Osteocyte (in vitro differentiated cells): ENCODE measurements at places on chromosomes 6 and 20.

DNA sequence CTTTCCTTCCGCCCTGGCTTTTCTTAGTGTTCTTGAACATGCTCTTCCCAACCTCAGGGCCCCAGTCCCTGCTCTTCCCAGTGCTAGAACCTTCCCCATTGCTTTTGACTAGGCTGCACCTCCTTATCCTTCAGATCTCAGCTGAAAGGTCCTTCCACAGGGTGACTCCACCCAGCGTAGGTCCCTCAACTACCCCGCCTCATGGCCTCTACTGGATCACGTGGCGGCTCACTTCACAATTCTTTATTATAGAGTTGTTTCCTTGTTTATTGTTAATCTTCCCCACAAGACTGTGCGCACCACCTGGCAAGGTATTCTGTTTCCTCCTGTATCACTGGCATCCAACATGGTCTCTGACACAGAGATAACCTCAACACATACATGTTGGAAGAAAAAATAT, 31.2 kb downstream of the TTLL9 start:
- no peaks in the 10 kb centered on the region for H3K4me1 ChIP-seq
- no peak overlapping the region for H3K27ac ChIP-seq
- no peaks in the 10 kb centered on the region for H3K36me3 ChIP-seq
- no peak overlapping the region for H3K4me3 ChIP-seq
- H3K27me3 ChIP-seq: peaks cover 36% of the 10 kb centered on the region

- no peak overlapping the region for H3K27ac ChIP-seq
- no peaks in the 10 kb centered on the region for H3K27me3 ChIP-seq
- H3K4me1 ChIP-seq: no peaks in the 10 kb centered on the region
- no peaks in the 10 kb centered on the region for H3K36me3 ChIP-seq
- H3K4me3 ChIP-seq: no peak overlapping the region
- DNase-seq: peak; percentile 65
Measured at GRCh38 chr6:170114956-170115855, 175.7 kb downstream of the DLL1 start.

- no peak for DNase-seq
- H3K4me3 ChIP-seq: no peak overlapping the region
- peak overlapping the region; percentile 63 for H3K27ac ChIP-seq
- no peaks in the 10 kb centered on the region for H3K27me3 ChIP-seq
- H3K4me1 ChIP-seq: peaks cover 35% of the 10 kb centered on the region
Measured at GRCh38 chr20:4161401-4162251, 146.3 kb upstream of the RNF24 start.

GRCh38 chr20:49583669-49584417, 15.9 kb upstream of the PTGIS start:
- no peak for DNase-seq
- peaks cover 91% of the 10 kb centered on the region for H3K4me1 ChIP-seq
- no peaks in the 10 kb centered on the region for H3K36me3 ChIP-seq
- no peaks in the 10 kb centered on the region for H3K27me3 ChIP-seq

- H3K4me1 ChIP-seq: peaks cover 9% of the 10 kb centered on the region
- DNase-seq: no peak
- H3K27ac ChIP-seq: no peak overlapping the region
- H3K36me3 ChIP-seq: no peaks in the 10 kb centered on the region
- no peak overlapping the region for H3K4me3 ChIP-seq
Measured at GRCh38 chr6:73064266-73064665, 161.0 kb downstream of the KHDC1L start.

GRCh38 chr6:32175322-32175710, 568 bp downstream of the AGPAT1 start:
- H3K27ac ChIP-seq: peak overlapping the region; percentile 80
- H3K36me3 ChIP-seq: peaks cover 16% of the 10 kb centered on the region
- no peak for DNase-seq
- peak overlapping the region; percentile 90 for H3K4me3 ChIP-seq

- no peaks in the 10 kb centered on the region for H3K36me3 ChIP-seq
- peaks cover 4% of the 10 kb centered on the region for H3K27me3 ChIP-seq
- H3K4me1 ChIP-seq: peaks cover 16% of the 10 kb centered on the region
- DNase-seq: no peak
- peak overlapping the region; percentile 36 for H3K27ac ChIP-seq
Measured at GRCh38 chr6:163935158-163935762, 520.7 kb downstream of the QKI start.

GRCh38 chr6:40353197-40353966, 233.8 kb downstream of the LRFN2 start:
- no peaks in the 10 kb centered on the region for H3K27me3 ChIP-seq
- no peak overlapping the region for H3K27ac ChIP-seq
- peak; percentile 62 for DNase-seq
- no peaks in the 10 kb centered on the region for H3K36me3 ChIP-seq
- peaks cover 2% of the 10 kb centered on the region for H3K4me1 ChIP-seq

DNA sequence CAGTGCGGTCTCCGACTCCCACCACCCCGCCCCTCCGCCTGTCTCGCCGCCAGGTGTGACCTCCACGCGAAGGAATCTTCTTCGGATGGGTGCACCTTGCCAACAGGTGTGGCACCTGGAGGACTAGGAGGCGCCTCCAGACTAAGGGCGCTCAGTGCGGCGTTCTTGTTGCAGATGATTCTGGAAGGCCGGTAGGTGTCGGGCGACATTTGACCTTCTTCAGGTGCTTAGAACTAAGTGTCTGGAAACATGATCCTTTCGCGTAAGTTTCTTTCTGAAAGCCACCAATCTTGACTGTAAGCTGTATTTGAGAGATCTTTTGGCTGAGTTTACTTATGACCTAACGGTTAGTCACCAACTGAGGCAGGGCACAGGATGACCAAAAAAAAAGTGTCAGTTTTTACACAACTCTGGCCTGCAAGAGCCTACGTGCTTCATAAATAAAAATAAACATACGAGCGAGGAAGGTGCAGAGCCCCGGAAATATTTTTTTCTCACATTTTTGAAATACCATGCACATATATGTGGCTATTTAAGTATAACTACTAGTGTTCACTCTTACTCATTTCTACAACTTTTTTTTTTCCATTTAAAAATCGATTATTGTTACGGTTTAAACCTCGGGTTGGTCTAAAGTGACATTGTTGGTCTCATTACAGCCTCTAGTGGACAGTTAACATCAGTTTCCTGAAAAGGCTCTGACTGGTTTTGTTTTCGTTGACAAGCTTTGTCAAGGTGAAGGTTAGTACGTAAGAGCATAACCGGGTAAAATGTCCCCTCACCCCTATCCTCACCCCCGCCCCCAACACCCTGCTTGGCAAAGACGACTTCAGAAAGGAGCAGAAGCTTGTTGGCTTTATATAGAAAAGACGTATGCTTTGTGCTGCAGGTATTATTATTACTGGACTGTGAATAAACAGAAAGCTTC, 1.6 kb upstream of the ATXN1 start:
- no peak for DNase-seq
- no peaks in the 10 kb centered on the region for H3K36me3 ChIP-seq
- no peaks in the 10 kb centered on the region for H3K27me3 ChIP-seq
- peak overlapping the region; percentile 98 for H3K27ac ChIP-seq
- peak overlapping the region; percentile 98 for H3K4me3 ChIP-seq
- H3K4me1 ChIP-seq: peaks cover 63% of the 10 kb centered on the region

DNA sequence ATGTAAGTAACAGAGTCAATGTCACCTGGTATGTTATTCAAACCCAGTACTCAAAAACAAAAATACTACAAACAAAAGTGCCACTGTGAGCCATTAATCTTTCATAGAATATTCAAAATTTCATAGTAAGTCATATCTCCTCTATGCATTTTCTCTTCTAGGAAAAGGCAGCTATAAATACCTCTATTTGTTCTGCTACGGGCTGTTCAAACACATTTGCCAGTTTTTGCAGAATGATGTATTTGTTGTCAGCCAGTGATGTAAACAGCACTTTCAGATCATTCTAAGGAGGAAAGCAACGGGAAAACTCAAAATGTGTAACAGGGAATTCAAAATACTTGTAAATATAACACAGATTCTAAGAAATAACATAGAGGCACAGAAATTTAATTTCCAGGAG, 388.2 kb downstream of the SYNE1 start:
- H3K27ac ChIP-seq: no peak overlapping the region
- no peak for DNase-seq
- no peak overlapping the region for H3K4me3 ChIP-seq
- H3K27me3 ChIP-seq: no peaks in the 10 kb centered on the region

DNA sequence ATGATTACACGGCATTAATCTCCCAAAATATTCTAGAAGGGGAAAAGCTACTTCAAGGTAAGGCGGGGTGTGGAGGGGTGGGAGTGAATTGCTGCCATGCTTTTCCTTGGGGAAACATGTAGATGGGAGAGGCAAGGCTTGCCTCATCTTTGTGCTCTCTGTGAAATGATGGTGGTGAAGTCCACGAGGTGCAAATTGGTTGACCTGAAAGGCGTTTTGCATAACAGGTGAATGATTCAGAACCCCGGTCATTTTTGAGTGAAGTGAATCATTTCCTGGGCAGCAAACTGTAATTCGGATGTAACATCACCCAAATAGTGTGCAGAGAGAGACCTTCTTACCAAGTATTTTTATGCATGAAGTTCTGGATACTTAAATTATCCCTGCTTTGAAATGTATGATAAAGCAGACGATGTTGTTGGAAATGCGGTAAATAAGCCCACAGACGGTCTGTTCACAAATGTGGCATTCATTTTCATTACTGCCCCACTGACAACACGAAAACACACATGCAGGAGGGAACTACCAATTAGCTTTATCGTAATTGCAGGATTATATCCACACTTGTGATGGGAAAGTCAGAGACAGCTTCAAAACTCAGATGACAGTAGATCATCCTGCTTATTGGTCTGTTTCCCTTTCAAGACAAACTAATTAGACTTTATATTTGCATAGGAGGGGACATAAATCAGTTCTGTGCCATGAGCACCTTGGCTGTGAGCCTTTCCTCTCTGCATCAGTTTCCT, 3.0 kb downstream of the CDH4 start:
- H3K4me1 ChIP-seq: peaks cover 11% of the 10 kb centered on the region
- H3K4me3 ChIP-seq: no peak overlapping the region
- H3K27ac ChIP-seq: no peak overlapping the region

- no peaks in the 10 kb centered on the region for H3K27me3 ChIP-seq
- no peak for DNase-seq
- no peak overlapping the region for H3K27ac ChIP-seq
- no peaks in the 10 kb centered on the region for H3K36me3 ChIP-seq
- H3K4me3 ChIP-seq: no peak overlapping the region
Measured at GRCh38 chr6:143542888-143543287, 31.4 kb upstream of the FUCA2 start.

DNA sequence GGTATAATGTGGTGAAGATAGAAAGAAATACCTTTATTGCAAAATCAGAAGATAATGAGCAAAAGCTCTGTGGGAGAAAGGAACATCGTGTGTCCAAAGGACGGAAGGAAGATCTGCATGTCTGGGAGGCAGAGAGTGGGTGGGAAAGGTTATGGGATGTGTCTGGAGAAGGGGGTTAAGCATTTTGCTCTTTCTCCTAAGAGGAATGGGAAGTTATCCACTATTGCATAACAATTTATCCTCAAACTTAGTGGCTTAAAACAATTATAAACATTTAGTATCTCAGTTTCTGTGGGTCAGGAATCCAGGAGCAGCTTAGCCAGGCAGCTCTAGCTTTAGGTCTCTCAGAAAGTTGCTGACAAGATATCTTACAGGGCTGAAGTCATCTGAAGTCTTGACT, 229.1 kb upstream of the CITED2 start:
- DNase-seq: no peak
- H3K27ac ChIP-seq: no peak overlapping the region
- H3K4me1 ChIP-seq: peaks cover 32% of the 10 kb centered on the region
- H3K4me3 ChIP-seq: no peak overlapping the region
- no peaks in the 10 kb centered on the region for H3K27me3 ChIP-seq
- no peaks in the 10 kb centered on the region for H3K36me3 ChIP-seq

DNA sequence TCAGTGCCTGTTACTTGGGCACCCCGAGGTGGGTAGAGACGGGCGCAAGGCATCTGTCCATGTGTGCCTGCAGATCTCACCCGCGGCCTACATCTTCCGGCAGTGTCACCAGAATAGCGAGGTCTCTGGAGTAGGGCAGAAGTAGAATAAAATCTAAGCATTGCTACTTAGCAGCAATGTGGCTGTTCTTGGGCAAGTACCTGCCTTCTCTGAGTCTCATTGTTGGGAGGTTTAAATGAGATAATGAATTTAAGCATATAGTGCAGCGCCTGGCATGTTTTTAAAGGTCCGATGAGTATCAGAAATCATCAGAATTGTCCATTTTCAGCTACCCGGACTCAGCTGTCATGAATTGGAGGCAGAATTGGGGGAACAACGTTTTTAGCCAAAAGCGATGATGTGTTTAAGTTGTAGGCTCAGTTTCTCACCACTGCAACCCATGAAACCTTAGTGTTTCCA, 800 bp downstream of the ABCC10 start:
- no peak for DNase-seq
- H3K4me3 ChIP-seq: peak overlapping the region; percentile 98
- H3K36me3 ChIP-seq: peaks cover 3% of the 10 kb centered on the region
- no peaks in the 10 kb centered on the region for H3K27me3 ChIP-seq
- peaks cover 17% of the 10 kb centered on the region for H3K4me1 ChIP-seq

DNA sequence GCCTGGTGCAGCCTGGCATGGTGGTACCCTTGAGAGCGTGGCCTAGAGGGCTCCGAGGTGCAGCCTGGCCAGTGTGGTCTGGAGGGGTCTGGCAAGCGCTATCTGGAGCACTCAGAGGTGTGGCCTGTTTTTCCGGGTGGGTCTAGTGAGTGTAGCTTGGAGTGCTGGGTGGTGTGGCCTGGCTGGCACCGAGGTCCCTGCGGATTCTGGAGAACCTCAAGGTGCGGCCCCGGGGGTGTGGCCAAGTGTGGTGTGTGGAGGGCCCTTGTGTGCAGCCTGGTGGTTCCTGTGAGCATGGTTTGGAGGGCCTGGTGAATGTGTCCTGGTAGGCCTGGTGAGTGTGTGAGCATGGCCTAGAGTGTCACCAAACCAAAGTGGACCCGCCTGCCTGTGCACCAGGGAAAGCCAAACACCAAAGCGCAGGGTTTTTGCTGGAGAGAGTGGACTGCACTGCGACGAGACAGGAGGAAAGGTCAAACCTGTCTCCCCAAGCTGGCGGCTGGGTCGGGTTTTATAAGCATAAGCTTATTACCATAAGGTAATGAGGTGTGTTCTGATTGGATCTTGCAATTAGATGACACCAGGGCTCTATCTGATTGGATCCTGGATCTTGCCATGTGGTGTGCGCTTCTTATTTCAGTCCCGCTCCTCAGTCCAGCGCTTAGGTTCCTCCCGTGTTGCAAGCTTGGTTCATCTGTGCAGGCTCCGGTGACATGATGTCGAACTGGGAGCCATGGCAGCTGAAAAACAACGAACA, 35.7 kb downstream of the IGF2R start:
- peaks cover 14% of the 10 kb centered on the region for H3K36me3 ChIP-seq
- DNase-seq: no peak
- no peaks in the 10 kb centered on the region for H3K27me3 ChIP-seq

GRCh38 chr6:5287966-5288297, 26.6 kb downstream of the FARS2 start:
- H3K27me3 ChIP-seq: no peaks in the 10 kb centered on the region
- no peak for DNase-seq
- peaks cover 17% of the 10 kb centered on the region for H3K4me1 ChIP-seq
- no peaks in the 10 kb centered on the region for H3K36me3 ChIP-seq
- H3K27ac ChIP-seq: peak overlapping the region; percentile 2
- H3K4me3 ChIP-seq: no peak overlapping the region

DNA sequence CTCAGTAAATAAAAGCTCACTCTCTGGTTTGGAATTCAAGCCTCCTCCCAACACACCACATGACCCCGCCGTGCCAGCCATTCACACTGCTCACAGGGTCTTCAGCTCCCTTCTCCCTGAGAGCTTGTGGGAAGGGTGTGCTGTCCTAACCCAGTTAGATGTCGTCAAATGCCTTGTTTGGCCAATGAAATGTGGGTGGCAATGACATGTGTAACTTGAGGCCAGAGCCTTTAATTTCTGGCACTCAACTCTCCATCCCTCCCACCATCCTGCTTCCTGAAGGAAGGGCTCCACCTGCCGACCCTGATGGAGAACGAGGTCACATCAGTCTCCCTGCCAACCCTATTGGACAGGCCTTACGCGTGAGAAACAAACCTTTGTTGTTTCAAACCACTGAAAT, 224.5 kb upstream of the AGPAT4 start:
- peaks cover 4% of the 10 kb centered on the region for H3K4me1 ChIP-seq
- no peaks in the 10 kb centered on the region for H3K36me3 ChIP-seq
- DNase-seq: no peak
